ENCODE measurements at places on chromosomes 7 and 10.

- no peak for DNase-seq
Measured at GRCh38 chr10:33092596-33092995, 134.6 kb upstream of the ITGB1 start.

DNA sequence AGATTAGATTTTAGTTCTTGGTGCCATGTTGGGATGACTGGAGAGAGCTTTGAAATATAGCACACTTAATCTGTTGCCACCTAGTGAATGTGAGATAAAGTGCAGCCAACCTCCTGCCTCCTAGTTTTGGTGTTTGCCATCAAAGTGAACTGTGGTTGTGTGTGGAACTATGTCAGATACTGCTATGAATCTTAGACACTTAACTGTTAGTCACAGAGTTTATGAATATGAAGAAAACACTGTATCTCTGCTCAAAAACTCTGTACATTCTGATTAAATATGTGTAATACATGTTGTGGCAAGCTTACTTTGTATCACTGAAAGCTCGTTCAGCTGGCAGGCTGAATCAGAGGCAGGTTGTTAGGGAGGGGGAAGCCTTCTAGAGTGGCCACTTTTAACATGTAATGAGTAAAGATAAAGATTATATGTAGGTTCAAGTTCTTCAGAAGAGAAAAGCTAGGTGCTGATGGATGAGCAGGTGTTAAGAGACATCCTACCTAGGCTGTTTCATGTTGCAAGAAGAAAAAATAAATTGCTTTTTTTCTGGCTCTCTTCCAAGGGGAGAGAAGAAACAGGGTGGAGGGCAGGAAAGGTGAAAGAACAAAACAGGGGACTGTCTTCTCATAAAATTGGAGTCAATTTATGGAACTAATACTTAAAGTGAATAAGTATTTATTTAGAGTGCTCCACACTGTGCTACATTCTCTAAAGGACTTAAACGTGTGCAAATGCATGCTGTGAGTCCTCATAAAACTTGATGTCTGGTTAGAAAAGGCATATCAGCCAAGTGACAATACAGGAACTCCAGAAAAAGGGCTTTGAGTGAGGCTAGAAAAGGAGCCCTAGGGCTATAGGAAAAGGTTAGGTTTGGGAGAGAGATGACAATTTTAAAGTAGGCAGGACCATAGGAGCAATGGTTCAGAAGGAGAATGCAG is 14.1 kb upstream of the LAMB1 start:
- DNase-seq = no peak

DNA sequence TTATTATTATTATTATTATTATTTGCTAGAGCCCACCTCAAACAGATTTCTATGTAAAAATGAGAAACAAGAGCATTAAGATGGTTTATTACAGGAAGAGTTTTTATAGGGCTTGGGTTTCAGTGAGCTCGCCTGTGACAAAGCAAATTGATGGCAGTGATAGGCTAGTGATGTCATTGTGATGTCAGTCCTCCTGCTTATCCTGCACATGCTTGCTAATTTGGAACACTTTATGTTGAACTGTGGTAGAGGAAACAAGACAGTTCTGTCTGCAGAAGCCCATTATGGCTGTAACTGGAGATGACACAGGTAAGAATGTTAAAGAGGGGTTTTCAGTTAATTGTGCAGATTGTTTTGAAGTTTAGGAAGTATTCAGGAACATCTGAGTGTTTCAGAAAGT is 68.3 kb downstream of the CREM start:
- no peak for DNase-seq

GRCh38 chr7:20269726-20270125 is 52.5 kb upstream of the MACC1 start:
- no peak for DNase-seq

- no peak for DNase-seq
Measured at GRCh38 chr10:132146271-132146671, 40.5 kb upstream of the DPYSL4 start.

DNA sequence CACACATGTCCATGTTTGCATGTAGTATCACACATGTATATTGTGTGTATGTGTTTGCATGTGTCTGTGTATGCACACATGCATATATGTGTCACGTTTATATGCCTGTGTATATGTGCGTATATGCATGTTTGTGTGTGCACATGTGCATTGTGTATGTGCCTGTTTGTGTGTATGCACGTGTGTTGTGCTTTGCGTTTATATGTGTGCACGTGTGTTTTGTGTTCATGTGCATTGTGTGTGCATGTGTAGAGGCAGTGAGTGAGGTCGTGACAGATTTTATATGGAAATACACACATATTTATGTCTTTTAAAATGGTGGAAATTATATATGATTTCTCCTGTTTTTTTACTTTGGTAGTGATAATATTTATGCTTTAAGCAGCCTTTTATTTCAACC is 41.2 kb downstream of the ADARB2 start:
- DNase-seq = no peak

- DNase-seq = no peak
Measured at GRCh38 chr10:55630491-55631056, 730.5 kb downstream of the ZWINT start.

- DNase-seq = no peak
Measured at GRCh38 chr10:126669168-126669567, 1.3 kb downstream of the C10orf90 start.

- DNase-seq = no peak
Measured at GRCh38 chr7:25260862-25261494, 32.7 kb upstream of the NPVF start.

GRCh38 chr10:3264161-3264761 is 91.7 kb upstream of the PITRM1 start:
- DNase-seq = no peak

DNA sequence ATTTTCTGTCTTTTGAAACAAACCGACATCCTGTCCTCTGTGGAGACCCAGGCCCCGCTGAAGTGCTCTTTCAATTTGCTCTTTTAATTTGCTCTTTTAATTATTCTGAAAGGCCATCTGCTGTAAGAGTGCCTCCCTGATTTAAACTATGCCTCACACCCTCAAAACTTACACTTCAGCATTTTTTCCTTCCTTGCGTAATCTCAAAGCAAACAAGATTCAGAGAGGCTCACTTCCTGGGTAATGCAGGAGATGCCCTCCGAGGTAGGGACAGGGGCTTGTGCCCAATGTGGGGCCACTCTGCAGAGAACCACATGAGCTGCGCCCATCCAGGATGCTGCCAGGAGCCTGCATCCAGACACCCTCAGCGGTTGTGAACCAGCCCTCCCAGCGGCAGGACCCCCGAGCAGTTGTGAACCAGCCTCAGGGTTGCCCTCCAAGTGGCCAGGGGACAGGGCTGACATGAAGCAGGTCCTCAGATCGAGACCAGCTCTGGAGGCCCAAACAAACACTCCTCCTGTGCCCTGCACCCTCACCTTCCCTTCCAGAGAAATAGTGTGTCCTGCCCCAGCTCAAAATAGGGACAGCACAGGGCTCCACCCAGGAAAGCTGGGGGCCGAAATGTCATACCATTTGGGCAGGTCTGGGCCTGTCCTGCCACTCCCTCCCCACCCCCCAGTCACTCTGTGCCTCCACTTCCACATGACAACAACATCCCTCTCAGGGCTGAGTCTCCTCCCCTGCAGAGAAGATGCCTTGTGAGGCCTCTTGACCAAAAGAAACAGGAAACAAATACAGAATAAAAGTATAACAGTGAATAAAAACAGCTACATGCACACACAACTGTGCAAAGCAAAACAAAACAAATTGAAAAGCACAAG is 190.4 kb downstream of the PTPRN2 start:
- no peak for DNase-seq

All from NCI-H526 (cell line).